ENCODE measurements at places on chromosomes 4 and X. TPM values are rescaled to one million over a fixed set of nuclear protein-coding genes. Genes with fewer than 3 reads are reported as not detected.

DNA sequence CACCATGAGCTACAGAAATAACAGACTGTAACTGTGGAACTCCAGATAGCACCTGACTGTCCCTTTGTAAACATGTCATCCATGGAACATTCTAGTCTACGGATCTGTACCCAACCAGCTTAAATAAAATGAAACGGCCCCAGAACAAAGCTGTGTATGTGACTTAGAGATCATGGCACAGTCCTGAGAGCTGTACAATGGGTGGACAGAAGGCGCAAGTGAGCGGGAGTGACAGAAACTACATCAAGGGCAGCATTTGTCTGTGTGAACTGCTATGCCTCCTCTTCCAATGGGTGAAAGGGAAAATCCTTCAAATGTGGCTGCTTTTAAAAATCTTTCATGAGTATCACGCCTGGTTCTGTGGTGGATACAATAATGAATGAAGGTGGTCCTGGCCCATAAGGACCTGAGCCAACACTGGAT, 72.5 kb downstream of the FAT1 start:
- no peaks in the 10 kb centered on the region for H3K4me1 ChIP-seq
- no peaks in the 10 kb centered on the region for H3K36me3 ChIP-seq
- H3K4me3 ChIP-seq, result no peak overlapping the region
- no peaks in the 10 kb centered on the region for H3K27me3 ChIP-seq
- DNase-seq, result no peak

- H3K27ac ChIP-seq, result no peak overlapping the region
- DNase-seq, result no peak
- no peak overlapping the region for H3K4me3 ChIP-seq
- H3K36me3 ChIP-seq, result no peaks in the 10 kb centered on the region
- H3K27me3 ChIP-seq, result no peaks in the 10 kb centered on the region
Measured at GRCh38 chr4:98522062-98522461, 136.3 kb downstream of the TSPAN5 start.

DNA sequence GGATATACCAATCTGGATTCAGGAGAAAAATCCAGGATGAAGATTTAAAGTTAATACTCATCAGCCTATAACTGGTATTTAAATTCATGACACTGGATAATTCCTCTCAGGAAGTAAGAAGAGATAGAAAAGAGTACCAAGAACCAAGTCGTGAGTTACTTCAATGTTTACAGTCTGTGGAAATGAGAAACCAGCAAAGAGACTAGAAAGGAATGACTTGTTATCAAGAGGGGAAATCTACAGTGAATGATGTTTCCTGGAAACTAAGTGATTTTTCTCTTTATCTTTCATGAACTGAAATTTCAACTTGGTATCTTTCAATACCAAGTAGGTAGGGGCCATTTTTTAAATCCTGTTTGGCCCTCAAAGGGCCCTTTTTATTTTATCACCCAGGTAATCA, 217.9 kb upstream of the AFF2 start:
- no peak for DNase-seq
- H3K36me3 ChIP-seq, result no peaks in the 10 kb centered on the region
- H3K27ac ChIP-seq, result no peak overlapping the region
- H3K4me3 ChIP-seq, result no peak overlapping the region
- H3K27me3 ChIP-seq, result no peaks in the 10 kb centered on the region
- no peaks in the 10 kb centered on the region for H3K4me1 ChIP-seq

GRCh38 chr4:31538877-31539276, 818.7 kb downstream of the PCDH7 start:
- DNase-seq, result no peak
- no peak overlapping the region for H3K27ac ChIP-seq
- no peaks in the 10 kb centered on the region for H3K4me1 ChIP-seq
- no peak overlapping the region for H3K4me3 ChIP-seq
- no peaks in the 10 kb centered on the region for H3K36me3 ChIP-seq

GRCh38 chr4:134787315-134787714, 585.7 kb upstream of the PABPC4L start:
- DNase-seq, result no peak
- H3K4me3 ChIP-seq, result no peak overlapping the region
- no peaks in the 10 kb centered on the region for H3K4me1 ChIP-seq

GRCh38 chrX:150316564-150316963, 46.6 kb upstream of the MAMLD1 start:
- no peaks in the 10 kb centered on the region for H3K27me3 ChIP-seq
- no peak overlapping the region for H3K4me3 ChIP-seq
- no peak for DNase-seq
- no peak overlapping the region for H3K27ac ChIP-seq
- H3K36me3 ChIP-seq, result no peaks in the 10 kb centered on the region

GRCh38 chrX:50818986-50819385, 5.0 kb upstream of the SHROOM4 start:
- no peak for DNase-seq
- H3K27ac ChIP-seq, result no peak overlapping the region
- H3K4me3 ChIP-seq, result no peak overlapping the region
- H3K4me1 ChIP-seq, result no peaks in the 10 kb centered on the region

DNA sequence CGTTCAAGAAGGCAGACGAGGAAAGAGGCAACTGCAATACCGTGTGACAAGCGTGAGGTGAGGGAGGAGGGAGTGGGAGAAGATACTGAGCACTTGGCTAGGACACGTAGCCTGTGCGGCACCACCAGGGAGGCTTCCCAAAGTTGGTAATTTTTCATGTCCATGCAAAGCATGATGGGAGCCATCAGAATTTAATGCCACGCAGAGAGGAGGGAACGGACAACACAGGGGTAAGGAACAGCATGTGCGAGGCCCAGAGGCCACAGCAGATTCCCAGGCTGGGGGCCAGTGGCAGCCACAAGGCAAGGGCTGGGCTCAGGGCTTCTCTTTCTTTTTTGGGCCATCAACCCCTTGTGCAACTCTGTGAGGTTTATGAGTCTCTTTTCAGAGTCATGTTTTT, 11.0 kb upstream of the CLDN24 start:
- H3K4me1 ChIP-seq, result no peaks in the 10 kb centered on the region
- H3K27ac ChIP-seq, result no peak overlapping the region
- H3K4me3 ChIP-seq, result no peak overlapping the region
- H3K36me3 ChIP-seq, result peaks cover 11% of the 10 kb centered on the region

DNA sequence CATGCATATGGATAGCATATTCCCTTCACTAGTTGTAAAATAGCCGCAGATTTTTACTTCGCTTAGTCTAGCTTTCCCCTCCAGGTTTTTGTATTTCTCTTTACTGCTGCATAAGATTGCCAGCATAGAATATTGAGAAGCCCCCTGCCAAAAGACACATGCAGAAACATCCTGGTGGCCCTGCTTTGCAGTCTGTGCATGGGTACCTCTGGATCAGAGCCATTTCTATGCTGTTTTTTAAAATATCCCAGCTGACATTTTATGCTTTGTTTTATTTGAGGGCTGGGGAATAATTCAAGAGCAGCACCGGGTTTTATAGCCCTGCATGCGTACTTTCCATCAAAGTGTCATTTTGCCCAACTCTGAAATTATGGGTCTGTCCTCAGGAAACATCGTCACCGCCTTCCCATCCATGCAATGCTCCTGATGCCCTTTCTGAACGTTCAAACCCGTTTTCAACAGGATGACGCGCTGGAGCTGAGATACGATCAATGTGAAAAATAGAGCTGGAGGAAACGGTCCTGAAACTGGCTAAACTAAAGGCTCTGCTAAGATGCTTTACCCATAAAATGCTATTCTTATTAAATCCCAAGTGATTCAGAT, 314.3 kb downstream of the EVC2 start:
- DNase-seq, result no peak
- H3K27ac ChIP-seq, result no peak overlapping the region
- H3K4me3 ChIP-seq, result no peak overlapping the region
- H3K27me3 ChIP-seq, result no peaks in the 10 kb centered on the region

DNA sequence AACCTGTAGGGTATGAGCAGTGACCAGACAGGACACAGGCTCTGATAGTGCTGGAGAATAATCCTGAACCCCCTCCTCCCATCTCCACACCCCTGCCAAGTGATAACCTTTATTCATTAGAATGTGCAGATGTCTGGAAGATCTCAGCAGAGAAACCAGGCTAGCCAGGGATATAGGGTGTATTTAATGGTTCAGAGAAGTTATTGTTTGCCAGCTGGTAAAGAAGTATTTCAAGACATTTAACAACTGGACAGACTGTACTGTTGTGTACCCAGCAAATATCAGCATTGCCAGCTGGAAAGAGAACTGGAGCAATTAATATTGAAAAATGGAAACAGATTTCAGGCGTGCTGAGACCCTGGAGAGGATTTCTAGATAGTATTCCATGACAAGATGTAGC, 94.5 kb downstream of the RASGEF1B start:
- no peaks in the 10 kb centered on the region for H3K36me3 ChIP-seq
- no peaks in the 10 kb centered on the region for H3K27me3 ChIP-seq
- H3K4me3 ChIP-seq, result no peak overlapping the region
- DNase-seq, result no peak
- no peaks in the 10 kb centered on the region for H3K4me1 ChIP-seq

The H2BW2 gene
- not detected for total RNA-seq

The PCDH18 gene
- total RNA-seq, result 7.4 TPM

The DSPP gene
- not detected for total RNA-seq

Measured in glutamatergic neuron (in vitro differentiated cells).